ENCODE measurements at places on chromosomes 2 and 18.

DNA sequence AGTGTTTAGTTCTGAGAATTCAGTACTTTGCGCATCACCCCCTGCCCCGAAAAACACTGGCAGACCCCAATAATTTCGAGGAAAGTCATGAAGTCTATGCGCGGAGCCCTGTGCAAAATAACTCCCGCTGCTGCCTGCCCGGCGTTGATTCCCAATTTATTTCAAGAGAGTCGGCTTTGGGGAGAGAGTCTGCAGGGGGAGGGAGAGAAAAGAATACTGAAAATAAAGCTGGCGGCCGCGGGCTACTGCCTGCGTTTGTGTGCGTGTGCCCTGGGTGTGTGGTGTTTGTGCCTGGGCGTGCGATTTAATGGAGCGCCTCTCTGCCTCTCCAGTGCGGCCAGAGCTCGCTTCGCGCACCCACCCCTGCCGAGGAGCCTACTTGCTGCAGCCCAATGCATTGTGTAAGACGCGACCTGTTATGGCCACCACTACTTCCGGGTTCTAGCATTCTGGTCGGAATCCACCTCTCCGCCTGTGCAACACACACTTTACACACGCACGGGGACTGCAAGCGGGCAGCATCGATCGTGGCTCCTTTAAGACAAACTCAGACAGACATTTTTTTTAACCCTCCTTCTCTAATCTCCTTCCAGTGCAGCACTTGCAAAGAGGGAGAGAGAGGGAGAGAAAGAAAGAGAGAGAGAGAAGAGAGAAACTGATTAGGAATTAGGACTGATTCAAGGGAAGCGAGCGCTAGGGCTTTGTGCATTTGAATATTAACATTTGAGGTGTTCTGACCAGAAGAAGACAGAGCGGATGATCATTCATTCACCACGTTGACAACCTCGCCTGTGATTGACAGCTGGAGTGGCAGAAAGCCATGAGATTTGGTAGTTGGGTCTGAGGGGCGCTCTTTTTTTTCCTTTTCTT lies at the start of gene MEIS1:
MEIS1 (plus strand) TSS at position 447 of the 870 bp plus-strand sequence. CDS start 732 bp downstream, outside the sequence.
- no peak for DNase-seq

- no peak for DNase-seq
Measured at GRCh38 chr2:15677141-15677843, 85.6 kb downstream of the DDX1 start.

GRCh38 chr2:69462780-69463179 lies 25.5 kb upstream of the NFU1 start:
- no peak for DNase-seq

GRCh38 chr18:2982452-2983269 lies 30.3 kb downstream of the LPIN2 start:
- DNase-seq: no peak

- no peak for DNase-seq
Measured at GRCh38 chr18:63148449-63149301, 170.9 kb downstream of the BCL2 start.

GRCh38 chr2:73938718-73939352 lies 12.2 kb downstream of the DGUOK start:
- no peak for DNase-seq

- no peak for DNase-seq
Measured at GRCh38 chr2:182101263-182101662, 115.6 kb downstream of the PPP1R1C start.

Data from stimulated activated CD4-positive, alpha-beta T cell treated with anti-CD3 and anti-CD28 coated beads, Interleukin-1b, Interleukin-23, amount 100 ng/mL, for 4 hours (primary cell).